ENCODE measurements at places on chromosomes 6 and 20.

- no peak for DNase-seq
Observed at GRCh38 chr20:16537918-16538317, 35.3 kb downstream of the KIF16B start.

DNA sequence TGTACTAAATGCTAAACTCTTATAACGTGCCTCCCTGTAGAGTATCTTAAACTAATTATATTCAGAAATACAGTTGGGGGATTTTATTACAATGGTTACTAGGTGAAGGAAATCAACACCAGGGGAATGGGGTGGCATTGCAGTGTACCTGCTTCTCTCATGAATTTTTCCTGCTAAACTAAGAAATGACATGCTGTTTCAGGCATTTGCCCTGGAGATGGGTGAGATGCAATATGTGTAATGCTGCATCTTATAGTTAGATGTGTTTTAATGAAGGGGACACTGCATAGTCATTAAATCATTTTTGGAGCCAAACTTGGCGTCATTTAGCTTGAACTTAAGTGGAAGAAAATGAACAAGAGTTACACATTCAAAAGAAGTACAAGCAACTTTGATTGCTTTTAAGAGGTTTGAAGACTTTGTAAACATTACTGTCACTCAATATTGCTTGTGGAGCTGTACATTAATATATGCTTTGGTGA lies 4.3 kb downstream of the EYA4 start:
- no peak for DNase-seq

- peak; percentile 40 for DNase-seq
Observed at GRCh38 chr6:36360241-36361054, 23.8 kb upstream of the BNIP5 start.

GRCh38 chr6:8013763-8014162 lies 50.4 kb downstream of the BLOC1S5 start:
- DNase-seq = no peak

DNA sequence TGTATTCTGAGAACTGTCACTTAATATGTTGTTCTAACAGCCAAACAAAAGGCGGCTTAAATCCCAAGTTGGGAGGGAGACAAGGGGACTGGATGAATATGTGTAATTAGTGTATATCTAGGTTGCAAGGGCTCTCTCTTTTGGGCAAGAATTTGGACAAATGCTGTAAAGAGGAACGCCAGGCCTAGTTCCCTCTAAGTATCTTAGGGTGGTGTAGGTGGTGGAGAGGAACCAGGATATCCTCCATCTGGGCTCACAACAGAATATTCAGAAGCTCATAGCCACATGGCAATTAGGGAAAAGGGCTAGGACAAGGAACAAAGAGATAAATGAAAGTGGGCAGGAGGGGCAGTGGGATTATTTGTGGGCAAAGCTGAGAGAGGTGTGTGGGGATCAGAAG lies 149.5 kb downstream of the LRFN2 start:
- no peak for DNase-seq

DNA sequence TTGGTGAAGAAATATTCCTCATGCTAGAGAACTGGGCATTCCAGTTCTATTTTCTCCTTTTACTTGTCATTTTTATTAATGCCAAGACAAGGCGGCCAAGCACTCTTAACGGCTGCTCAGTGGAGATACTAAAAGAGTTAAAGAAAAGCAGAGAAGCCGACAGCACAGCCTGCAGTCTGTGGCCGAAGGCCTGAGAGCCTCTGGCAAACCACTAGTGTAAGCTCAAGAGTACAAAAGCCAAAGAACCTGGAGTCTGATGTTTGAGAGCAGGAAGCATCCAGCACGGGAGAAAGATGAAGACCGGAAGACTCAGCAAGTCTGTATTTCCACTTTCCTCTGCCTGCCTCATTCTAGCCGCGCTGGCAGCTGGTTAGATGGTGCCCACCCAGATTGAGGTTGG lies 167.1 kb upstream of the FUT9 start:
- no peak for DNase-seq

DNA sequence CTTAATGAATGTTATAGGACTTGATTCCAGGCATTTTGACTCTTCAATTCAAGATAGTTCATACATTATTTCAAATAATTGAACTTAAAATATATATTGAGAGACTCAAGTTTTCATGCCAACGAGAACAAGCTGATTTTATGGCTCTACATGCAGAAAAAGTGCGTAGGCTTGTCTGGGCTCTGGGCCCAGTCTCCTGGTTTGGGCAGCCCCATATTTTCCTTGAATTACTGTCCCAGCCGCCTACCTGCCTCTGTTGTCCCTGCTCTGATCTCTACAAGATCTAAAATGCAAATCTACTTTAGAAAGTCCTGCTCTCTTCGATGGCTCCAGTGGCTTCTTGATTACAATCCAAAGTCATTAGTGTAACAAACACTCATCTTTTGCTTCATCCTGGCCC lies 537.4 kb upstream of the CHD6 start:
- no peak for DNase-seq

GRCh38 chr6:119347466-119348095 lies 2.0 kb downstream of the MAN1A1 start:
- DNase-seq = no peak

DNA sequence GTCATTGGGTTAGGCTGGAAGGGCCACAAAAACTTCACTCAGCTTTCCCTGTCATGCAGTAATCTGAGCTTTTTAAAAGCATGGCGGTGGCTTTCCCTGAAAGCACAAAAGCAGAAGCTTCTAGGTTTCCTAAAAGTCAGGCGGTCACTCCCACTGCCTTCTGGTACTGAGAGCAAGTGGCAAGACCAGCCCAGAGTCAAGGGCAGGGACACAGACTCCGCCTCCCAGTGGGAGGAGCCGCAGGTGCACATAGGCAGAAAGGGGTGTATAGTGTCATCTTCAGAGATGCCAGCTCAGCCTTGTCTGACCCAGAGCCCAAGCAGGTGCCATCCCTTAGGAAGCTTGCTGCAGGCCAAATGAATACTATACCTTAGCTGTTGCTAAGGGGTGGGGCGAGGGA lies 18.0 kb upstream of the PACSIN1 start:
- no peak for DNase-seq

DNA sequence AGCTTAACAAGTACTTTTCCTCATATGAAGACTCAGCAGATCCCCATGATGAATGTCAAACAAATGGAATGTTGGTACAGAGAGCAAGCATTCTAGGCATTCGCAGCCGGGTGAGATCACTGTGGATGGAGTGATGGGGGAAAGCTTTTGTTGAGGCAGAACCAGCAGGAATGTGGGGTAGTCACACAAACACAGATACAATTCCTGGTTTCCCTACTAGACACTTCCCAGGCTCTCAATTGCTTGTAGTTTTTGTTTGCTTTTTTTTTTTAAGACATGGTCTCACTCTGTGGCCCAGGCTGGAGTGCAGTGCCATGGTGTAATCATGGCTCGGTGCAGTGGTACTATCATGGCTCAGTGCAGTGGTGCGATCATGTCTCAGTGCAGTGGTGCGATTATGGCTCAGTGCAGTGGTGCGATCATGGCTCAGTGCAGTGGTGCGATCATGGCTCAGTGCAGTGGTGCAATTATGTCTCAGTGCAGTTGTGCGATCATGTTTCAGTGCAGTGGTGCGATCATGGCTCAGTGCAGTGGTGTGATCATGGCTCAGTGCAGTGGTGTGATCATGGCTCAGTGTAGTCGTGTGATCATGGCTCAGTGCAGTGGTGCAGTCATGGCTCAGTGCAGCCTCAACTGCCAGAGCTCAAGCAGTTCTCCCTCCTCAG lies 15.4 kb upstream of the IER3 start:
- no peak for DNase-seq

GRCh38 chr6:116381000-116381399 lies 10.3 kb downstream of the DSE start:
- no peak for DNase-seq

DNA sequence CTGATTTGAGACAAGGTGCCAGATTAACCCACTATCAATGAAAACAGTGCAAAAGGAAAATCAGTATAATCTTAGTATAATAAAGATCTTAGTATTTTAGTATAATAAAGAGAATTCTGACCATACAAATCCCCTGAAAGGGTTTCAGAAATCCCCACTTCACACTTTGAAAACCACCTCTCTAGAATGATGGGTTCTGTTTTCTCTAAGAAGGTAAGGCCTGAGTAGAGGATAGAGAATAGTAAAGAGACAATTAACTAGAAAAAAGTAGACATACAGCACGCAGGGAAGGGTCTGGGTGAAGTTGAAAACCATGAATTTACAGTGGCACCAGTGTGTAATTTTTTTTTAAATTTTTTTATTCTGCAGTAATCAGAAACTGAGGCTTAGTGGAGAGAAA lies 73.6 kb downstream of the REV3L start:
- DNase-seq = no peak

GRCh38 chr6:142891454-142891853 lies 53.5 kb downstream of the HIVEP2 start:
- no peak for DNase-seq

DNA sequence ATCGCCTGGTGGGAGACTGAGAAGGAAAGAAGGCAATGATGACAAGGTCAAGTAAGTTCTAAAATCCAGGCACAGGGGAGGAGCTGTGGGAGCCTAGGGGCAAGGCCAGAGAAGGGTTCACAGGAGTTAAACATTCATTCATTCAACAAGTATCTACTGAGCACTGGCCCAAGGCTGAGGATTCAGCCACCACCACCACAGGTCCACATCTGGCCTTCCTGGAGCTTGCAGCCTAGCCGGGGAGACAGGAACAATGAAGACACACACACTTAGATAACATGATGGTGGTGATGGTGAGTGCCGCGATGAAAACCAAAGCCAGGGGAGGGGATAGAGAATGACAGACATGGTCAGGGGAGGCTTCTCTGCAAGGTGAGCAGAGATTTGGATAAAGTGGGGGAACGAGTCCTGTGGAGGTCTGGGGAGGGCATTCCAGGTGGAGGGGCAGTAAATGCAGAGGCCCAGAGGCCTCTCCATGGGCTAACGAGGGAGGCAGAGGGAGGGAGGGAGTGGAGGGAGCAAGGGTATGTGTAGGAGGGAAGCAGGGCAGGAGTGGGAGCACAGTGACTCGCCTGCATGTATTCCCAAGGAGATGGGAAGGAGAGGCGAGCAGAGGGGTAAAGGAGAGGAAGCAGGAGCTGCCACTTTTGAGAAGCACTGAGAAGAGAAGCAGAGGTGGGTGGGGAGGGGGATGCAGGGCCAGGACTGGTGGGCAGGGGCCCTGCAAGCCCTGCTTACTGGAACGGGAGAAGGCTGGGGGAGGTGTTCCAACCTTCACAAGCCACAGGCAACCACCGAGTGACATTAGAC lies 10.5 kb upstream of the RSPO4 start:
- DNase-seq = no peak

- no peak for DNase-seq
Observed at GRCh38 chr20:14865169-14865568, 527.8 kb upstream of the FLRT3 start.

GRCh38 chr20:50681359-50682064 lies 9.8 kb downstream of the RIPOR3 start:
- DNase-seq = no peak

DNA sequence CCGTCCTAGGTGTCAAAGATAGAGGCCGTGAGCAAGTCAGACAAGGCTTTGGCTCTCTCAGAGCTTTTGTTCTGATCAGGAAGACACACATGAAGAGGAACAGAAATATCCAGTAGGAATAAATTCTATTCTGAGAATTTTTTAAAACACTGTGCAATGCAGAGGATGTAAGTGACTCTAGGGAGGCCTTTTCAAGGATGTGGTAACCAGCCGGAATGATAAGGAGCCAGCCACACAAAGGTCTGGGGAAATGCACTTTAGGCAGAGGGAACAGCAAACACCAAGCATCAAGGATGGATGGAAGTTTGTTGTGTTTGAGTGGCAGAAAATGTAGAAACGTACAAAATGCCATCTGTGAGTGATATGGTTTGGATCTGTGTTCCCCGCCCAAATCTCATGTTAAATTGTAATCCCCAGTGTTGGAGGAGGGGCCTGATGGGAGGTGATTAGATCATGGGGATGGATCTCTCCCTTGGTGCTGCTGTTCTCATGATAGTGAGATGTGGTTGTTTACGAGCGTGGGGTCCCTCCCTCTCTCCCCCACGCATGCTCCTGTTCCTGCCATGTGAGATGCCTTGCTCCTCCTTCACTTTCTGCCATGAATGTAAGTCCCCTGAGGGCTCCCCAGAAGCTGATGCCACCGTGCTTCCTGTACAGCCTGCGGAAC lies 93.6 kb upstream of the CDYL start:
- DNase-seq = no peak

- DNase-seq = no peak
Observed at GRCh38 chr20:51042657-51043247, 19.8 kb upstream of the KCNG1 start.

GRCh38 chr6:157381631-157382621 lies 936 bp downstream of the ZDHHC14 start:
- DNase-seq = no peak

DNA sequence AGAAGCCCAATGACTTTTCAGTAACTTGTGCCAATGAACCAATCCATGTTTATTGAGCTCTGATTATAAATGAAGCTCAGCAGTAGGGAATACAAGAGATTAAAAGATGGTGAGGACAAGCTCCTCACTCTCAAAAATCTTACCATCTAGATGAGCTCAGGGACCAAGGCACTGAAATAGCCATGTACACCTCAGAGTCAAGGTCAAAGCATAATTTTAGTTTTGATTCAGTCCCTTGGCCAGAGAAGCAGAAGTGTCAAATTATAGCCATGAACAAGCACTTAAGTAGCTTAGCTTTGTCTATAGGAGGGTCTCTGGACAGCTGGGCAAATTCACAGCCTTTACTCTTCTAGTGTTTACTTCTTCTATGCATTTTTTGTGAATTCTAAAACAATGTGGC lies 131.0 kb upstream of the DTNBP1 start:
- no peak for DNase-seq

GRCh38 chr6:155061381-155061780 lies 66.3 kb downstream of the TIAM2 start:
- no peak for DNase-seq

- no peak for DNase-seq
Observed at GRCh38 chr6:16404456-16404855, 166.1 kb downstream of the GMPR start.

GRCh38 chr20:38799203-38799602 lies 6.3 kb upstream of the PPP1R16B start:
- no peak for DNase-seq

DNA sequence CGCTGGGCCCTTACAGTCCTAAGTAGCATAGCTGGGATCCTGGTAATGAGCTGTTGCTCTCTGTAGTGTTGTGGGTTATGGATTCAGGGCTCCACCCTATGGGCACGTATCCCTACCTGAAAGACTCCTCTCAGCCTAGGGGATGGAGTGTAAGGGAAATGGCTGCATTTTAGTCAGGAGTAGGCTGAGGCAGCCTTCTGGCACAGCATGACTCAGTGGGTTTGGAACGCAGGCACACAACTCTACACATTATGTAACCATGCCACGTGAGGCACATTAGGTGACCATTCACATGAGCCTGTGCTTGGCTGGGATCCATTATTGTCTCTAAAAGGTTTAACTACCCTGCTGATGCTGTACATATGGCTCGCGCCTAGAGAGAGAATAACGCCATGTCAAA lies 27.8 kb downstream of the HDDC2 start:
- no peak for DNase-seq

DNA sequence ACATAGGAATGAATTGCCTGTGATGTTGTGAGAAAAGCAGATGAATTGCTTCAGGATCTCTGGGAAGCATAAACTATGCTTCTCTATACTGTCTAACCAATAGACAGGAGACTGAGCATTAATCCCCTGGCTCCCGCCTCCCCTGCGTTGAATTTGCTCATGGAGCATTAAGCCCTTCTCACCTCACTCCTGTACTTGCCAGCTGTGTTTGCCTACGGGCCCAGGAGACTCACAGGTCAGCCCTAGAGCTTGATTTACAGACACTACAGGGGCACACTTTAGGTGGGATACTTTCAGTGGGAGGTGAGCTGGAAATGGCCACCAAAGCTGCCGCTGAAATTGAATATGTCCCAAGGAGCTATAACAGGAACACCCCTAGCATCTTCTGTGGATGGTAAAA lies 418.7 kb downstream of the CBLN4 start:
- DNase-seq = no peak

GRCh38 chr6:84464471-84464870 lies 237.0 kb upstream of the CEP162 start:
- DNase-seq = no peak

All from stimulated activated CD8-positive, alpha-beta memory T cell treated with anti-CD3 and anti-CD28 coated beads, Interleukin-4, amount 100 ng/mL, for 1 hour (primary cell).